Neuronal stem cell (in vitro differentiated cells): ENCODE measurements at places on chromosomes 12 and 14.

DNA sequence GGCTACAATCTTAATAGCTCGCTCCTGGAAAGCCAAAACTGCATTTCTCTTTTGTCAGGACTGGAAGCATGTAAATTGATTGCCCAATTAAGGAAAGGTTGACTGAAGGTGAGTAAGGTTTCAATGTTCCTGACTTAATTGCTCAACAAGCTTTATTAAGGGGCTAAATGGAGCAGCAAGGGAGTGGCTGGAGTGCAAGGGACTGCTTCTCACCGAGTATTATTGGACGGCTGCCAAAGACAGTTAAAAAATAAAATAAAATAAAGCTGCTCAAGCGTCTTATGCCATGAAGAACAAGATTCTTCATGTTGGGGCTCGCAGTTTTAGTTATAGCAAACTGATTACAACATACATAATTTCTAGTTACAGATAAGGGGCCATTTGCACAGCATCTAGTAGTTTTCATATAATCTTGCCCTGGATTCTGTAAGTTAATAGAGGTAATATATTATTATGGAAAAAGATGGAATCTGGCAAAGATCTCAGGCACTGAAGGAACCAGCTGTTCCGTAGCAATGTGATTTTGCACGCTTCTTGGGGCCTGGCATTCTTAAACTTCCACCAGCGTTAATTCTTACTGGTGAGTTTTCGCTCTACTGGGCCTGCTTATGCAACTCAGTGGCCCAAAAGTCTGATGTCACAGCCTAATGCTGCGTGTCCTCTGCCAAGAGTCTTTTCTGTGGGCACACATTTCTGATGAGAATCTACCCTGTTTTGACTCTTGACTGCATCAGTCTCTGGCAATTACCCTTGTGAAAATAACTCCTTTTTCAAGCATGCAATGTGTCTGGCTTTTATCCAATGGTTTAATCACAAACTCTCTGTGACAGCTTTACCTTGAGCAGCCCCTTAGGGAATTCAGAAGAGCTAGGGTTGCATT lies 108.5 kb downstream of the SLC38A1 start:
- DNase-seq, result no peak

GRCh38 chr12:123059500-123059899 lies 79.0 kb downstream of the ARL6IP4 start:
- no peak for DNase-seq

GRCh38 chr12:2644683-2645405 lies 149.9 kb upstream of the FKBP4 start:
- no peak for DNase-seq

DNA sequence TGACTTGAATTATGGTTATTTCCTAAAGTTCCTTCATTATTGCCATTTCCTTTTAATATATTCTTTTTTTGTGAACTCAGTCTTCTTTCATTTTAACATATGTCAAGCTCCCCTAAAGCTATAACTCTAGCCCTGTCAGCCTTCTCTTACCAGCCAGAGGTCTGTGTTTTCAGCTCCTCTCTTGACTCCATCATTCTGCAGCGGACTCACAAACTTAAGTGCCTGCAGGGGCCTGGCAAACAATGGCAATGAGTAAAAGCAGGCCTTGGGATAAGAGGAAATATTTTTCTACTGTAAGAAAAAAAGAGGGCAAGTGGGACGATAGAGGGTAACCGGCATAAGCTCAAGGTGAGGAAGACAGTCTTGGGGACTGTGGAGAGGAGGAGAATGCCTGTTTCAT lies 424.5 kb upstream of the RGS6 start:
- DNase-seq, result no peak

GRCh38 chr14:89406941-89407340 lies 10.1 kb downstream of the FOXN3 start:
- no peak for DNase-seq

- DNase-seq, result peak; percentile 77
Observed at GRCh38 chr12:100668945-100669536, 95.6 kb downstream of the GAS2L3 start.

DNA sequence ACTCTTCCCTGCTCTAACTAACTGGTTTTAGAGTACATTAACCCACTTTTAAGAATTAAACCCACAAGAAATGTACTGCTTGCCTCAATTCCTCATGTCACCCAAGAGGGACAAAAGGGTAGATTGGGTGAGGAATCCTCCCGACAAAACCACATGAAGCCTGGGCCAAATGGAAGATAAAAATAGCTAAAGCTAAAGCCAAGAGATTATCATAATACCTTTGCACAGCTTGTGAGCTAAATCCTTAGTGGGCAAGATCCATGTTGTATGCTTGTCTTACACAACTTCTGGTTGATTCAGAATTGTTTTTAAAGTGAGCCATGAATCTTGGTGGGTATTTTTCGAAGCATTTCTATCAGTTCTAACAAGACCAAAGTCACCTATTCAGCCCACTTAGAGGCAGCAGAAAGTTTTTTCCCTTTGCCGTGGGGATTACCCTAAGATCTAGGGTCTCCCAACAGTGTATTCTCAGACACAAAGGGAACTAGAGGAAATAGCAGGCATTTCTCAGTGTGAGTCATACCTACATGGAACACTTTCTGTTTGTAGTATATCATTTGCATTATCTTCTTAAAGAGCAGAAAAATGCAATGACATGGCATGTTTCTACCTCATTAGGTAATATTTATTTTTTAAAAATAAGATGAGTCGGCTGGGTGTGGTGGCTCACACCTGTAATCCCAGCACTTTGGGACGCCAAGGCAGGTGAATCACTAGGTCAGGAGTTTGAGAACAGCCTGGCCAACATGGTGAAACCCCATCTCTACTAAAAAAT lies 616.6 kb downstream of the KCNH5 start:
- DNase-seq, result no peak

DNA sequence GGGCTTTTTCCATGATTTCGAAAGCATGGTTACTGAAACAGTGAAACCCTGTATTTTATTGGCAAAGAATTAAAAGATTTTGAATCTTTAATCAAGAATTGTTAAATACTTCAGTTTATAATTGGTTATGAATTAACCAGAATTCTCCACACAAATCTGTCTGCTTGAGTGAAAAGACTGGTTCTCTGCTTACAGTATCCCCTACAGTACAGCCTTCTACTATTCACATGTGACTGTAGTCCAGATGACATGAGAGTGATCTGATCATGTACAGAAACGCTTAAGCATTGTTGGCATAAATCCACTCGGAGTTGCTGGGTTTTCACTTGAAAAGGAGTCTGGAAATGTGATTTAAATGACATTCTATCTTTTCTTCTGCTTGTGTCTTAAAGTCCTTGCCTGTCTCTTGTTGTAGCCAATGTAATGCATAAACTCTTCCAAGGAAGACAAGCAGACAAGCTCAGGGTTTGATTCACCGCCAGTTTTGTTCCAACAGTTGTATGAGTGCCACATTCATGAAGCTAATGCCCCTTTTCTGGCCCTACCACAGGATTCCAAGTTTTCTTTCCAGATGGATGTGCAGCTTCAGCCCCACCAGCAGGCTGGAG lies 222.0 kb upstream of the LRIG3 start:
- no peak for DNase-seq

- DNase-seq, result no peak
Observed at GRCh38 chr12:71760471-71760870, 5.8 kb downstream of the RAB21 start.

- DNase-seq, result no peak
Observed at GRCh38 chr14:69675245-69675583, 63.8 kb downstream of the SUSD6 start.

DNA sequence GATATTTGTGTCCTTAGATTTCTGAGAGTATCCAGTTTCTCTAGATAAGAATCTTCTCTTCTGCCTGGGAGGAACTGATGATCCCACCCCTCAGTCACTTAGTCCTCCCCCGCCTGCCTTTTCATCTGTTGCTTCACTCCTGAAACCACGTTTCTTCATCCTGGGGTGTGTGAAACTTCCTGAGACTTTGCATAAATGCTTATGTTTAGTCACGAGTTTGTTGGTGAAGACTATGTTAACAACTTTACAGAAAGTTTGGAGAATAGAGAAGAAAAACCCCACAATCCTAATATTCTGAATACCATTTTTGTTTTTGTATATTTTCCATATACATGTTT lies 33.2 kb downstream of the MARK3 start:
- DNase-seq, result no peak

GRCh38 chr14:96906434-96906833 lies 109.3 kb downstream of the VRK1 start:
- DNase-seq, result no peak

DNA sequence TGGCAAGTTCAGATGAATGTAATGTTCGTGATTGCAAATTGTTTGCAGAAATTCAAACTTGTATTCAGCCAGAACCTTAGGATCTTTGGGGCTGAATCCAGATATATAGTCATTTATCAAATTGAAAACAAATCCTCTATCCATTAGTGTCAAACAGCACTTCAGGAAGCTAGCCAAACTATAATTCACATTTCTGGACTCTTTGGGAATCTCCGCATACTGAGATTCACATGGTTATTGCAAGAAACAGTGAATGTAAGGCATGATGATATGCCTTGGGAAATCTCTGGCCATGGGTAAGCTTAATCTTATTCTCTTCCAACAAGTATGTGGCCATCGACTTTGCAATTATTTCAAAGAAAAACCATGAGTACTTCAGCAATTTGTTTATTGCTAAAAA lies 98.5 kb downstream of the KLHL28 start:
- no peak for DNase-seq

DNA sequence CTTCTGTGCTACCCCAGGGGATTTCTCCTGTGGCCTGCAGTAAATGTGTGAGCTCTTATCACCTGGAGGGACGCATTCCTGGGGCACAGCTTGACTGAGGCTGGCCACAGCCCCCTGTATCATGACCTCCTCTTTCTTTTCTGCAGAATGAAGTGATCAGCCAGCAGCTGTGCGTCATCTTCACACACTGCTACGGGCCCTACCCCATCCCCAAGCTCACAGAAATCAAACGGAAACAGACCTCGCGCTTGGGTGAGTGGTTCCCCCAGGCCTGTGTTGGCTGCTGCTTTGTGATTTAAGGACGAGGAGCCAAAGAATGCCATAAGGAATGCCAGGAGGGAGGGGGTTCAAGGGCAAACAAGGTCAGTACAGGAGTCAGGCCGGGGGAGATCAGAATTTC lies 50.5 kb upstream of the PWP1 start:
- DNase-seq, result no peak

DNA sequence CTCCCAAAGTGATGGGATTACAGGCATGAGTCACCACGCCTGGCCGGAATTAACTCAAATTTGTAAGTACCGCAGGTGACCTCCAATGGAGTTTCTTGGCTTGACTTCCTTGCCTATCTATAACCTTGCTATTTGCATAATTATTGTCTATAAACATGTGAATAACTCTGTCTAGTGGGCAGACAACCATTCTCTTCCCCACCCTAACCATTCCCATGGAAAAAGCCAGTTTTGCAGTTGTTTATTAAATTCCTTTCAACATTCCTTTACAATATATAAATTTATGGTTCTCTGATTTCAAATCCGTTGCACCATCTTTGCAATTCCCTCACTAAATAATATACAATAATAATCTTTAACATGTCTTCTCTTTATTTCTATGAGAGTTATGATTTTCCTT lies 61.0 kb upstream of the ZDHHC17 start:
- DNase-seq, result no peak

DNA sequence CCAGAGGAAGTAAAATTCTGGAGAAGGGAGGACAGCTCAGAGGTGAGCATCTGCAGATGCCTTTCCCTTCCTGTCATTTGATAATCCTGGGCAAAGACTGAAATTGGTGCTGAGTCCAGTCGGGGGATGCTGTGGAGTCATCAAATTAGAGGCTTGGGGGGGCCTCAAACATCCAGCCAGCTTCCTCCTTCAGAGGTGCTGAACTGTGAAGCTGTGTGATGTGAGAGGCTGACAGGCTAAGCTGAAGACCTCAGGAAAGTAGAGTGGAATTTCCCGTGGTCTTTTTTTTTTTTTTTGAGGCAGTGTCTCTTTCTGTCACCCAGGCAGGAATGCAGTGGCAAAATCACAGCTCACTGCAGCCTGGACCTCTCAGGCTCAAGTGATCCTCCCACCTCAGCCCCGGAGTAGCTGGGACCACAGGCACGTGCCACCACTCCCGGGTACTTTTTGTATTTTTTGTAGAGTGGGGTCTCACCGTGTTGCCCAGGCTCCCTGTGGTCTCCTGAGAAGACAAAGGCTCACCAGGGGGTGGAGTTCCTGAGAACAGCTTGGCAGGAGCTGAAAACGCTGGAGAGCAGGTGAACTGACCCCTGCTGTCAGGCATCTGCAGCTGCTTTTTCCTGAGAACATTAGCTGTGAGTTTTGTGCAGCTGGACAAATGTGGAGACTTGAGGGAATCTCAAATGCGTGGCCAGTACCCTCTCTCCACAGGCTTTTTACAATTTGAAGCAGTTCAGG lies 6.1 kb upstream of the TCL1B start:
- no peak for DNase-seq

GRCh38 chr12:32478166-32478565 lies 78.8 kb downstream of the FGD4 start:
- no peak for DNase-seq

- DNase-seq, result no peak
Observed at GRCh38 chr12:4959381-4959780, 49.7 kb downstream of the KCNA1 start.

- DNase-seq, result no peak
Observed at GRCh38 chr12:41311883-41312282, 123.8 kb downstream of the PDZRN4 start.

DNA sequence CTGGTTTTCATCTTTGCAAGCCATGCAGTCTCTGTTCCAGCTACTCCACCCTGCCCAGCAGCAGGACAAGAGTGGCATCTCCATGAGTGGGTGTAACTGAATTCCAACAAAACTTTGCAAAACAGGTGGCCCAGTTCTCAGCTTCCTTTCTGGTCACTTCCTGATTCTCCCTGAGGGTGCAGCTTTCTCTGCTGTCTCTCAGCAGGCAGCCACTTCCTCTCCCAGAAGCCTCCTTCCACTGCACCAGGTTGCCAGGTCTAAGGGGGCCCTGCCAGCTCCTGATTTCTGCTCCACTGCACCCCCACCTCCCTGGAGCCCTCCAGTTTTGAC lies 341.0 kb upstream of the FKBP4 start:
- no peak for DNase-seq

DNA sequence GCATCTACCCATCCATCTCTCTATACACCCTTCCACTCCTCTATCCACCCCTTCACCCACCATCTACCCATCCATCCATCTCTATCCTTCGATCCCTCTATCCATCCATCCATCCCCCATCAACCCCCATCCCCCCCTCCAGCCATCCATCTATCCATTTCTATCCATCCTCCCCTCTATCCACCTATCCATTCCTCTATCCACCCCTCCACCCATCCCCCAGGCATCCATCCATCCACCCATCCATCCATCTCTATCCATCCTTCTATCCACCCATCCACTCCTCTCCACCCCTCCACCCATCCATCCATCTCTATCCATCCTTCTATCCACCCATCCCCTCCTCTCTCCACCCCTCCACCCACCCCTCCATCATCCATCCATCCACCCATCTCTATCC lies 17.5 kb upstream of the GPR132 start:
- DNase-seq, result no peak

- DNase-seq, result no peak
Observed at GRCh38 chr14:80127466-80127865, 83.8 kb downstream of the DIO2 start.
